ENCODE measurements at places on chromosomes 13 and 19.

DNA sequence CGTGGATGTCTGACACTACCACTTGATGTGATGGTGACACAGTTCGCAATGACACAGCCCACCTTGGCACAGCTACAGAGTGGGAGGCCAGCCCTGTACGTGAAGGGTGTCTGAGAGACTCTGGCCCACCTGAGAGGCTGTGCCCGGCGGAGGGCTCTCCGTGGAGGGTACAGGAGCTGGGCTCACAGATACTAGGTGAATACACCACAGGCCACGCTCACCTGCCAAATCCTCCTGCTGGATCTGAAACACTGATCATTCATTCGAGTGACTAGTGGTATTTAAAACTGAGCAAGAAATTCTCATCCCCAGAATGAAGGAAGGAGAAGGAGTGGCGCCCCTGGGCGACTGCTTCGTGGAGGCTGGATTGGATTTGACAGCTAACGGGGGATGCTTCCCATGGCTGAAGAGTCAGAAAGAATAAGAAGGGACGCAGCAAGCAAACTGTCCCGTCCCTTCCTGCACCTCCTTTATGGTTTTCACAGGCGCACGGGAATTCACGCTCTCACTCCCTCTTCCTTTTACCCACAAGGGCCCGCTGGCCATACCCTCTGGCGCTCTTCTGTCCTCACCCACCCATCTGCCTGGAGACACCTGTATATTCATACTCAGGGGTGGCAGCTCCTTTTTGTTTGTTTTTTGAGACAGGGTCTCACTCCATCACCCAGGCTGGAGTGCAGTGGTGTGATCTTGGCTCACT, 25.0 kb downstream of the CEBPG start:
- no peak for DNase-seq

- DNase-seq: no peak
Observed at GRCh38 chr19:2726904-2727639, 5.9 kb upstream of the DIRAS1 start.

- DNase-seq: no peak
Observed at GRCh38 chr19:4597278-4597974, 37.9 kb upstream of the SEMA6B start.

DNA sequence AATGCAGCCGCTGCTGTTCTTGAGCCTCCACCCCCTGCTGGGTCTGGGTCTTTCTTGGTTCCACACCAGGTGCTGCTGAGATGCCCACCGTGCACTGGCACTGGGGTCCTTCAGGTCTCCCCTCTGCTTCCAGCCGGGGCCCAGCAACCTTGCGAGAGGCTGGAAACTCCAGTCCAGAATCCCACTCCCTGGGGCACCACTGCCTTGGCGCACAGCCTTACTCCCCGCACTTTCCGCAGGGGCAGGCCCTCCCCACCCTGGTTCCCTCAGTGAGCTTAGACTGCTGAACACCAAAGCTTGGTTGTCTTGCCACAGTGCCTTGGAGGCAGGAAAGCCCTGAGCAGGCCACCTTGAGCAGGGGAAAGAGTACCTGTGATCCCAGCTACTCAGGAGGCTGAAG, 60.0 kb downstream of the ANKRD10 start:
- DNase-seq: no peak

- peak; percentile 44 for DNase-seq
Observed at GRCh38 chr19:55443045-55443823, at the start of gene SHISA7. Gene SHISA7 (minus strand): TSS chr19:55443300. CDS start chr19:55442863, 437 bp downstream.

- DNase-seq: no peak
Observed at GRCh38 chr13:34523406-34523805, 418.7 kb upstream of the NBEA start.

DNA sequence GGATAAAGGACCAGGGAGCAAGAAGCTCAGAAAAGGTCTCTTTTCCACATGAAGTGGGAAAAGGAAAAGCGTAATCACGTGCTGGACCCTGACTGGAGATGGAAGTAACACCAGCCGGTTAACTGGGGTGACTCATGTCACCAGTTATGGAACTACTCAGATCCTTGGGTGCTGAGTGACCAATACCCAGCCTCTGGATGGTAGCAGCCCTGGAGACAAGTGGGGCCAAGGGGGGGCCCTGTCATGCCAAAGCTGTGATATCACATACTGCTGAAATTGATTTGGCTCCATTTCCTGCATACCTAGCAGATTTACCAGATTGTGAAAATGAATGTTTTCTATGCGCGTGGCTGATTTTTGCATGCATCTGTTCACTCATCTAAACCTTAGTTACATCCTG, 158.9 kb downstream of the ZIC5 start:
- no peak for DNase-seq

DNA sequence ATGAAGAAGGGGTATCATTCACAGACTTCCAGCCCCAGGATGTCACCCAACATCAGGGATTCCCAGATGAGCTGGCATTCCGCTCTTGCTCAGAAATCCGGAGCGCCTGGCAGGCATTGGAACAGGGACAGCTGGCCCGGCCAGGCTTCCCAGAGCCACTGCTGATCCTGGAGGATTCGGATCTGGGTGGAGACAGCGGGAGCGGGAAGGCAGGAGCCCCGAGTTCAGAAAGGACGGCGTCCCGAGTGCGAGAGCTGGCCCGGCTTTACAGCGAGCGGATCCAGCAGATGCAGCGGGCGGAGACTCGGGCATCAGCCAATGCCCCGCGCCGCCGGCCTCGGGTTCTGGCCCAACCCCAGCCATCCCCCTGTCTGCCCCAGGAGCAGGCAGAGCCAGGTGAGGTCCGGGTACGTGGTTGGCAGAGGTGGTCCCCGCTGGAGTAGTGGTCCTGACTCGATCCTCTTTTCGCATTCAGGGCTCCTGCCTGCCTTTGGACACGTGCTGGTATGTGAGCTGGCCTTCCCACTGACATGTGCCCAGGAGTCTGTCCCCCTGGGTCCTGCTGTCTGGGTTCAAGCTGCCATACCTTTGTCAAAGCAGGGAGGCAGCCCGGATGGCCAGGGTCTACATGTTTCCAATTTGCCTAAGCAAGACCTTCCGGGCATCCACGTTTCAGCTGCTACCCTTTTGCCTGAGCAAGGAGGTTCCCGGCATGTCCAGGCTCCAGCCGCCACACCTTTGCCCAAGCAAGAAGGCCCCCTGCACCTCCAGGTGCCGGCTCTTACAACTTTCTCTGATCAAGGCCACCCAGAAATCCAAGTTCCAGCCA, 11.0 kb downstream of the PLEKHG2 start:
- DNase-seq: no peak

DNA sequence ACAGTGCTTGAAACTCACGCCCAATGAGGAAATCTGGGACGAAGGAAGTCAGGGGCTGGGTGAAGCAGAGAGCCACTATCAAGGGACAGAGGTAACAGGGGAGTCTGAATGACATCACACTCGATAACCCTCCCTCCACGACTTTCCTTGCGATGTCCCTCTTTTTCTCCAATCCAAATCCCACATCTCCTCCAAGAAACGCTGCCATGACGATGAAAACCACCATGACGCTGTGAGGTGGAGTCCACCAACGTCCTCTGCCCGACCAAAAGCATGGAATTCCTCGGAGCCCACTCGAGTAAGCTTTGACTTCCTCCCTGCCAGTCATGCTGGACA, 967 bp downstream of the REXO1 start:
- no peak for DNase-seq

- DNase-seq: no peak
Observed at GRCh38 chr19:2475018-2475701, 767 bp upstream of the GADD45B start.

DNA sequence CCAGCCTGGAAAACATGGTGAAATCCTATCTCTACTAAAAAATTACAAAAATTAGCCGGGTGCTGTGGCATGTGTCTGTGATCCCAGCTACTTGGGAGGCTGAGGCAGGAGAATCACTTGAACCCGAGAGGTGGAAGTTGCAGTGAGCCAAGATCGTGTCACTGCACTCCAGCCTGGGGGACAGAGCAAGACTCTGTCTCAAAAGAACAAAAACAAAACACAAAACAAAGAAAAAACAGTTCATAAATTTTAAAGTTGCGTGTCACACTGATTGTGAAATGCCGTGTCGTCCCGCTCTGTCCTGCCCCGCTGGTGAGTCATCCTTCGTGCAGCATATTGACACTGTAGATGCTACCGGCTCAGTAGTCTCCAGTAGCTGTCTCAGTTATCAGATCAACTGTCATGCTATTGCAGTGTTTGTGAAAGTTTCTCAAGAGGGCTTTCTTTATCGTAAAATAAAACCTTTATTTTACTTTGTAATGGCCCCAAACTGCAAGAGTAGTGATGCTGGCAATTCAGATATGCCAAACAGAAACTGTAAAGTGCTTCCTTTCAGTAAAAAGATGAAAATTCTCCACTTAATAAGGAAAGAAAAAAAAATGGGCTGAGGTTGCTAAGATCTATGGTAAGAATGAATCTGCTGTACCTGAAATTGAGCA, 36.4 kb upstream of the IGFL1 start:
- DNase-seq: no peak

DNA sequence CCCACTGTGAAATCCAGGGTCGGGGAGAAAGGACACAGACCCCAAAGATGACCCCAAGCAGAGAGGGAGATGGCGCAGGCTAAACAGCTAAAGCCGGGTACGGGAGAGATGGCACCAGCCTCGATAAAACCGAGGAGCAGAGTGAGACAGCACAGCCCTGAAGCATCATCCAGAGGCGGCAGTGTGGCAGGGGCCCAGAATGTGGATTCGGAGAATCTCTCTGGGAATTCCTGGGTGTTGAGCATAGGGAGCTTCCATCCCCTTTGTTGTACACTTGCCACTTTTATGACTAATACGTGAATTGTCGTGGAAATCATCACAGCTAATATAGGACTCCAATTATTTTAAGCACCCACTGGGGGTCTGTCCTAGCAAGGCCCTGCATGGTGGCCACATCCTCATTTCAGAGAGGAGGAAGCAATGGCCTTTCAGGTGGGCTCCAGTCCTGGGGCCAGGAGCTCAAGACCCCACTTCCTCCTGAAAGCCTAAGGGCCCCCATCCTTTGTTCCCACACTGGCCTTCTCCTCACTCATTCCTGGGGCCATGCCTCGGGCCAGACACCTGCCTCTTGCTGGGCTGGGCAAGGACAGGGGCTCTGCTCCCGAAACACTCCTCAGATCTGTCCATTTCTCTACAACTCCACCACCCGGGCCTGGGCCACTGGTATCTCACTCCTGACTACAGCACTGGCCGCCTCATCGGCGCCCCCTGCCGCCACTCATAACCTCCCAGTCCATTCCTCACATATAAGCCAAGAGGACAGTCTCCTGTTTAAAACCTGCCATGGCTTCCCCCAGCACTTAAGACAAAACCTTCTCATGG, 29.3 kb upstream of the ATP1A3 start:
- no peak for DNase-seq

- DNase-seq: no peak
Observed at GRCh38 chr13:59901191-59901590, 262.5 kb downstream of the DIAPH3 start.

GRCh38 chr19:40716031-40716481, 630 bp downstream of the COQ8B start:
- no peak for DNase-seq

DNA sequence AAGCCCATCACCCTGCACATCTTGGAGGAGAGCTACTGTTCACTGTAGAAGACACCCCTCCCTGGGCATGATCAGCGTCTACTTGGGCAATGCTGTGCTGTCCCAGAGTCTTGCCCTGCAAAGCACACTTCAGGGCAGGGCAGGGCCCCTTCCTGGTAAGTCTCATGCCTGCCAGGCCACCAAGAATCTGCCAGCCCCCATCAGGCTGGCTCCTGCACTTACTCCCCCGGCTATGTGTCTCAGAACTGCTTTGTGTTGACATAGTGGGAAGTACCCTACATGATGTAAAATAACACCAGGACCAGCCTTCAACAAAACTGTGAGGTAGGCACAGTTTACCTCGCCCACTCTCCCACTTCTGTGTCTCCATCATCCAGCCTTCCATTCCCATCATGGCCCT, 27.8 kb upstream of the ATP12A start:
- no peak for DNase-seq

- DNase-seq: no peak
Observed at GRCh38 chr13:71493189-71493588, 373.8 kb downstream of the DACH1 start.

DNA sequence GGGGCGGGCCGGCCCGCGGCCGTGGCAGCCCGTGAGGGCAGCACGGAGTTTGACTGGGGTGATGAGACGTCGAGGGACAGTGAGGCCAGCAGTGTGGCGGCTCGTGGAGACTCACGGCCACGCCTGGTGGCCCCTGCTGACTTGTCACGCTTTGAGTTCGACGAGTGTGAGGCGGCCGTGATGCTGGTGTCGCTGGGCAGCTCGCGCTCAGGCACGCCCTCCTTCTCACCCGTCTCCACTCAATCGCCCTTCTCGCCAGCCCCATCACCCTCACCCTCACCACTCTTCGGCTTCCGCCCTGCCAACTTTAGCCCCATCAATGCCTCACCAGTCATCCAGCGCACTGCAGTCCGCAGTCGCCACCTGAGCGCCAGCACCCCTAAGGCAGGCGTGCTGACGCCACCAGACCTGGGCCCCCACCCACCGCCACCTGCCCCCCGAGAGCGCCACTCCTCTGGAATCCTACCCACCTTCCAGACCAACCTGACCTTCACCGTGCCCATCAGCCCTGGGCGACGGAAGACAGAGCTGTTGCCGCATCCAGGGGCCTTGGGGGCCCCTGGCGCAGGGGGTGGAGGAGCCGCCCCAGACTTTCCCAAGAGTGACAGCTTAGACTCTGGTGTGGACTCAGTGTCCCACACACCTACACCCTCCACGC, 4.5 kb downstream of the CIC start:
- no peak for DNase-seq

GRCh38 chr19:31419871-31420445, 70.7 kb upstream of the TSHZ3 start:
- no peak for DNase-seq

GRCh38 chr13:74794582-74794981, 660.4 kb upstream of the KLF12 start:
- no peak for DNase-seq

DNA sequence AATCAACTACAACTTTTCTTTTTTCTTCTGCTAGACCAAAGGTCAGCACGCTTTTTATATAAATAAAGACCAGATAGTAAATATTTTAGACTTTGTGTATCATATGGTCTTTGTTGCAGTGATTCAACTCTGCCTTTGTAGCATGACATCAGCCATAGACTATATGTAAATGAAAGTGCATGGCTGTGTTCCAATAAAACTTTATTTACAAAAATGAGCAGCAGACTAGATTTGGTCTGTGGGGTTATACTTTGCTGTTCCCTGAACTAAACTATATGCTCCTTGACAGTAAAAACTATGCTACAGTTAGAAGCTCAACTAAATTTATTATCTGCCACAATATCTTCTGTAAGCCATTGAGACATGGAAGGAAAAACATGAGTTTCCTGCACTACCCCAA, 100.0 kb downstream of the RNASEH2B start:
- no peak for DNase-seq

GRCh38 chr13:108322206-108322824, 52.8 kb downstream of the TNFSF13B start:
- no peak for DNase-seq

- DNase-seq: no peak
Observed at GRCh38 chr13:45331123-45331619, 9.8 kb downstream of the TPT1 start.

GRCh38 chr13:41791056-41791455, 169.9 kb downstream of the VWA8 start:
- no peak for DNase-seq

GRCh38 chr19:35592226-35592625, 6.3 kb downstream of the PMIS2 start:
- no peak for DNase-seq

GRCh38 chr13:100438059-100438788, 150.4 kb downstream of the GGACT start:
- no peak for DNase-seq
